T-cell (primary cell): ENCODE measurements at places on chromosomes 1 and 21.
A peak's percentile ranks its signal among the peaks of the same experiment; 100 is the strongest.

DNA sequence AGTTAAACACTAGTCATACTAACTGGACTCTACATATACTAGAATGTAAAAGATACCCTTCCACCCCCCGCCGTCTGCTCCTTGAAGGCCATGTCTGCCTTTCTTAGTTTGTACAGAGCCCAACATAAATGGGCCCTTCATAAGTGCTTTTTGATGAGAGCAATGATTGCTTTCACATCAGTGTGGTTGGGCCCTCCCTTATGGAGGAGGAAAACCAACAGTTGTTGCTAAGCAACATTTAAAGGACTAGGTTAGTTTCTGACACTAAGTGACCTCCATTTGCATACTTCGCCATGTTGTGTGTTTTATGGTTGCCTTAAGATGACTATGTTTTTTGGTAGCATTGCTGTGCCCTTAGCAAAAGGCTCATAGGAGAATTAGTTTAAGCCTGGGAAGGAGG lies 182.0 kb upstream of the SGIP1 start:
- DNase-seq: peak; percentile 82
- H3K36me3 ChIP-seq: peaks cover 4% of the 10 kb centered on the region
- no peaks in the 10 kb centered on the region for H3K27me3 ChIP-seq
- peaks cover 44% of the 10 kb centered on the region for H3K4me1 ChIP-seq
- H3K27ac ChIP-seq: peak overlapping the region; percentile 92

GRCh38 chr1:113980110-113980509 lies 836 bp downstream of the OLFML3 start:
- H3K4me3 ChIP-seq: no peak overlapping the region
- H3K36me3 ChIP-seq: peaks cover 1% of the 10 kb centered on the region
- no peak overlapping the region for H3K27ac ChIP-seq
- DNase-seq: no peak
- no peaks in the 10 kb centered on the region for H3K27me3 ChIP-seq
- H3K4me1 ChIP-seq: peaks cover 18% of the 10 kb centered on the region

- H3K4me3 ChIP-seq: no peak overlapping the region
- H3K27ac ChIP-seq: peak overlapping the region; percentile 42
- peaks cover 62% of the 10 kb centered on the region for H3K4me1 ChIP-seq
- no peaks in the 10 kb centered on the region for H3K27me3 ChIP-seq
Observed at GRCh38 chr1:25795946-25796810, 3.8 kb upstream of the SELENON start.

GRCh38 chr1:163771637-163772036 lies 449.9 kb downstream of the NUF2 start:
- no peak overlapping the region for H3K4me3 ChIP-seq
- H3K27me3 ChIP-seq: no peaks in the 10 kb centered on the region
- no peaks in the 10 kb centered on the region for H3K4me1 ChIP-seq
- no peak for DNase-seq
- no peaks in the 10 kb centered on the region for H3K36me3 ChIP-seq

- no peak for DNase-seq
- H3K36me3 ChIP-seq: no peaks in the 10 kb centered on the region
- H3K27me3 ChIP-seq: no peaks in the 10 kb centered on the region
Observed at GRCh38 chr1:70044832-70045231, 160.5 kb downstream of the LRRC40 start.

DNA sequence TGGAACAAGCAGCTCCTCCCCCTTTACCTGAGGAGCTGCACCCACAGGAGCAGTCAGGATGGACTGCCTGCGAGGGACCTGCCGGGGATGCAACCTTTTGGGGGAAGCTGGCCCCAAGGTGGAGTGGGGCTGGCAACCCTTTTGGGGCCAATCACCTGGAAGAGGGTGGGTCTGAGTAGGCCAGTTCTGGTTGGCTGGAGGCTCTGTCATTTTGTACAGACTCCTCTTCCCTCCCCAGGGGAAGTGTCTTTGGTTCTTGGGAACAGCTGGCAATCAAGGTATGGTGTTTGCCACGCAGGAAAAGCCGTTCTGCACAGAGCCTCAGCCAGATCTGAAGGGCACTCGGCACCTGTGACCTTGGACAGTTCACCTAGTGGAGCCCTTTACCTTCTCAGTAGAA lies 280 bp upstream of the A3GALT2 start:
- H3K27me3 ChIP-seq: no peaks in the 10 kb centered on the region
- no peak overlapping the region for H3K27ac ChIP-seq
- H3K4me1 ChIP-seq: no peaks in the 10 kb centered on the region
- peaks cover 15% of the 10 kb centered on the region for H3K36me3 ChIP-seq
- no peak overlapping the region for H3K4me3 ChIP-seq
- no peak for DNase-seq

DNA sequence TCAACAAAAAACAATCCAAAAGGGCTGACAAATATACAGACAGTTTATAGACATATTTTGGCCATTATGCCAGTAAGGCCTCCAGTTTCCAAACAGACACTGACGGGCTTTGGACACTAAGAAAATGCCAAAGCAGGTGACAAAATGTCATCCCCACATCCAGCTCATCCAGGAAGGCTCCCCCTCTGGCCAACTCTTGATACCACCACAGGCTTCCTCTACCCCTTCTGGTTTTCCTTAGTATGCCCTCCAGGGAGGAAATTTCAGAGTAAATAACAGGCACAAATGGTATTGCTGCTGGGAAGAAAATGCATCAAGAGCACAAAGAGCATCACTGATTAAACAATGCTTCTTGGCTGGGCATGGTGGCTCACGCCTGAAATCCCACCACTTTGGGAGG lies 225.3 kb downstream of the VAV3 start:
- no peaks in the 10 kb centered on the region for H3K4me1 ChIP-seq
- no peaks in the 10 kb centered on the region for H3K27me3 ChIP-seq
- H3K36me3 ChIP-seq: no peaks in the 10 kb centered on the region
- no peak overlapping the region for H3K4me3 ChIP-seq

DNA sequence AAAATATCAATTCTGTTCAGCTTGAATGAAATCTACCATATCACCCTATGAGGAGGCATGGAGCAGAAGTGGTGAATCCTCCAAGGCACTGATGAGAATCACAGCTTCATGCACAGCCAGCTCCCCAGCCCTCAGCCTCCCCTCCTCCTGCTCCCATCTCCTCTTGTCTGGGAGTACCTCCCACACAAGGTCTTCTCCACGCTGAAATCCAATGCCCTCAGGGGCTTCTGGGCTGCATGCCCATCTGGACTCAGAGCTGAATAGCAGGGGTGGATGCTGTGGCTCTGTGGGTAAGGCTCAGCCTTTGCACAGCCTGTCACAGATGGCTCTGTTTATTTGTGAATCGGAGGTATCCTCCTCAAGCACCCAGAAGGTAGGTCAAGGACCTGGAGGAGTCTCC lies 48.6 kb downstream of the KCNC4 start:
- DNase-seq: no peak
- H3K27ac ChIP-seq: no peak overlapping the region

DNA sequence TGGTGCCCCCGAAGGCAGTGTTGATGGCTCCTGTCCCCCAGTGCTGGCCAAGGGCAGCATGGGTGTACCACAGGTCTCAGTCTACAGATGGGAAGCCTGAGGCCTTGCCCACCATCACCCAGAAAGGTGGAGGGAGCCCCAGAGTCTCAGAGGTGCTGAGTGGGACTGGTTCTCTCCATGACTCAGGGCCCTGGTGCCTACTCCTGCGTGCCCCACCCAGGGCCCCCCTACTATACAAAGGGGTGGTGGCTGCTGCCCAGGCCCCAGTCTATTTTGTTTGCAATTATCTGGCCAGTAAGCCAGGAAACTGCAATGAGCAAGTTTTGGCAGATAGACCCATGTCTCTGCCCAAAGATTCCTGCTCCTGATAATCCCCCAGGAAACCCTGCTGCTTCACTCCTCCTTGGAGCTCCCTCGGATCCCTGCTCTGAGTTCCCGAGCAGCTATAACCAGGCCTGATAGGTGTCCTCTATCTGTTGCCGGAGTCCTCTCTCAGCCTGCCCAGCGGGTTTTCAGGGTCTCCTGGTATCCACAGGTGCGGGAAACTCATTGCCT lies 41.7 kb downstream of the EDN2 start:
- no peak overlapping the region for H3K4me3 ChIP-seq
- no peak for DNase-seq
- H3K27ac ChIP-seq: no peak overlapping the region

DNA sequence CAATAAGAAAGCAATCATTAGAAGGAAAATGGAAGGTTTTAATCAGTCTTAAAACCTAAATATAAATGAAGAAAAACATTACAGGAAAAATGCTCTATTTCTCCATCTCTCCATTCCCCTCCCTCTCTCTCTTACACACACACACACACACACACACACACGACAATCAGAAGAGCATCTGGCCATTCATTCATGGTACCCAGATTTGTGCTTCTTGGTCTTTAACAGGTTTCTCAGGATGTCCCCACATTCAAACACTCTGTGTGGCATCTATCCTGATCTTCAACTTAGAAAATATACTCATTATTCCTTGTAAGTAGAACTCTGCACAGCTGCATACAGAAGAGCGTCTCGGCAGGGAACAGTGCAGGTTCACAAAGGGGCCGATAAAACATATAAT lies 779 bp downstream of the LRRC40 start:
- H3K36me3 ChIP-seq: peaks cover 9% of the 10 kb centered on the region
- peaks cover 22% of the 10 kb centered on the region for H3K4me1 ChIP-seq
- H3K4me3 ChIP-seq: peak overlapping the region; percentile 81
- no peak for DNase-seq
- H3K27ac ChIP-seq: peak overlapping the region; percentile 95

GRCh38 chr1:154148807-154149206 lies 6.1 kb downstream of the NUP210L start:
- no peak overlapping the region for H3K4me3 ChIP-seq
- H3K27ac ChIP-seq: no peak overlapping the region
- peaks cover 6% of the 10 kb centered on the region for H3K4me1 ChIP-seq
- no peaks in the 10 kb centered on the region for H3K36me3 ChIP-seq

- H3K27me3 ChIP-seq: peaks cover 6% of the 10 kb centered on the region
- no peak overlapping the region for H3K27ac ChIP-seq
- H3K4me1 ChIP-seq: no peaks in the 10 kb centered on the region
- DNase-seq: no peak
- no peak overlapping the region for H3K4me3 ChIP-seq
Observed at GRCh38 chr1:221274373-221274772, 395.1 kb downstream of the HLX start.

GRCh38 chr21:42424914-42425541 lies 21.3 kb downstream of the UBASH3A start:
- H3K36me3 ChIP-seq: peaks cover 19% of the 10 kb centered on the region
- H3K27me3 ChIP-seq: no peaks in the 10 kb centered on the region
- H3K27ac ChIP-seq: peak overlapping the region; percentile 84
- peak overlapping the region; percentile 41 for H3K4me3 ChIP-seq

- no peak for DNase-seq
- no peaks in the 10 kb centered on the region for H3K4me1 ChIP-seq
- H3K27ac ChIP-seq: no peak overlapping the region
- H3K27me3 ChIP-seq: no peaks in the 10 kb centered on the region
- no peaks in the 10 kb centered on the region for H3K36me3 ChIP-seq
Observed at GRCh38 chr1:85230305-85230977, 29.0 kb downstream of the C1orf52 start.

GRCh38 chr1:8015036-8015808 lies 10.9 kb downstream of the ERRFI1 start:
- H3K4me1 ChIP-seq: no peaks in the 10 kb centered on the region
- H3K36me3 ChIP-seq: no peaks in the 10 kb centered on the region
- no peak overlapping the region for H3K4me3 ChIP-seq
- no peak overlapping the region for H3K27ac ChIP-seq
- peaks cover 3% of the 10 kb centered on the region for H3K27me3 ChIP-seq

DNA sequence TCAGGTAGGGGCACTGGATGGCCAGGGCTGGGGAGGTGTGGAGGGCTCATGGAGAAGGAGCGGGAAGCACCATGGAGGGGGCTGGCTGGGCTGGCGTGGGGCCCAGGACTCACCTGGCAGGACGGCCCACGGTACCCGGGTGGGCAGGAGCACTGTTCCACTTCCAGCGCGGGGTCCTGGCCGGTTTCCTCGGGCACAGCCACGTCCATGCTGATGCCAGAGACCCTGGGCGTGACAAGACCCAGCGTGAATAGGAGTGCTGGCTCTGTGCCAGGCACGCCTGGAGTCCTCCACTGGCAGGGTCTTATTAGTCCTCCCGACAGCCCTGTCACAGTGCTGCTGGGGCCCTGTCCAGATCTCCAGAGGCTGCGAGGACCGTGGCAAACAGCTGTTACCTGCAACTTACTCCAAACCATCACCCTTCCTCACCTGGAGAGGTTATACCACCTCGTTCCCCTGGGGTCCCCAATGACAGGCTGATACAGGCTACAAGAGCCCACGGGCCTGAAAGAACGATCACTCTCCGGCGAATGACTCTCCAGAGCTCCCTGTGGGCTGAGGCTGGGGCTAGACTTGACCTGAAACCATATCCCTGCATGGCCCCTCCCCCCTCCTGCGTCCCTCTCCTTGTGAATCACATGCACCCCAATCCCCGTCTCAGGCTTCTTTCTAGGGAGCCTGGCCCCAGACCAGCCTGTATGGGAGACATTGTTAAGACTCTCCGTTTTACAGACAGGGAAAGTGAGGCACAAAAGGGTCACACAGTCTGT lies 62.1 kb downstream of the HSPG2 start:
- H3K27me3 ChIP-seq: peaks cover 4% of the 10 kb centered on the region
- no peak overlapping the region for H3K27ac ChIP-seq
- DNase-seq: no peak
- H3K36me3 ChIP-seq: no peaks in the 10 kb centered on the region
- no peaks in the 10 kb centered on the region for H3K4me1 ChIP-seq
- no peak overlapping the region for H3K4me3 ChIP-seq

DNA sequence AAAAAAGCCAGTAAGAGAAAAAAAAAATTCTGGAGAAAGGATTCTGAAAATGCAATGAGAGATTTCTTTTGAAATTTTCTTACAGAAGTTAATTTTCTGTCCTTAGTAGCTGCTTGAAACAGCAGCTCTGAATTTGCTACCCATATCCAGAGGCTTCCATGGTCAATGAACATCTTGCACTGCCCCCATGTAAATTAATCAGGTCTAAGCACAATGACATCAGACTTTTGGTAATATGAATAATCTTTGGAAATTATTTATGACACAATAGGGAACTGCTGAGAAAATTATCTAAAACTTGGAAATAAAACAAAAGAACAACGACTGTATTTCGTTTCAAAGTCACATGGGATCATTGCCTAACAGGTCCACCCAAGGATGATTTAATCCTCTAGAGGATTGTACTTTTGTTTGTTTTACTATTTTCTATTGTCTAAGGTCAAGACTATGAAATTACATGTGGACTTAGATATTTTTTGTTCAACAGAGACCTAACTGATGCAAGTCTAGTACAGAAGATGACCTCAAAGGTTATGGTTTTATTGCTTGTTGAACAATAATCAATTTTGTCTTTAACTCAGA lies 312.1 kb downstream of the BACH1 start:
- H3K36me3 ChIP-seq: no peaks in the 10 kb centered on the region
- H3K4me3 ChIP-seq: no peak overlapping the region
- H3K4me1 ChIP-seq: no peaks in the 10 kb centered on the region

GRCh38 chr1:116231752-116232151 lies 120.6 kb downstream of the MAB21L3 start:
- H3K27me3 ChIP-seq: no peaks in the 10 kb centered on the region
- no peak overlapping the region for H3K4me3 ChIP-seq
- H3K36me3 ChIP-seq: no peaks in the 10 kb centered on the region
- H3K27ac ChIP-seq: no peak overlapping the region
- peaks cover 2% of the 10 kb centered on the region for H3K4me1 ChIP-seq

DNA sequence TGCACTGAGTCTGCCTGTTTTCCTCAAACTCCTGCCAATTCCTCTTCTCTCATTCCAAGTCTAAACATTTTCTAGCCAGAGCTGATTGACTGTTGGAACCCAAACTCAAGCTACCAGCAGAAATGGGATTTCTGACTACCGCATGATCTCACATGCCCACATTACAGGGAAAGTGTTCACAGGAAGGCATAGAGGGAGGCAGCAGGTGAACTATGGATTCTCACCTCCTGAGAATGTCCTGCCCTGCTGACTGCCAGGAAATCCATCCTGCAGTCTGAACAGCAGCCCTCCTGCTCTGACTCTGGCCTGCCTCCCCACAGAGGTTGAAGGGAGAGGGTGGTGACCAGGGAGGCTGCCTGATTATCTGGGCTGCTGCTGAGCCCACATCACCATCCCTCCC lies 22.5 kb downstream of the IQGAP3 start:
- H3K4me1 ChIP-seq: no peaks in the 10 kb centered on the region
- no peak for DNase-seq
- H3K27me3 ChIP-seq: no peaks in the 10 kb centered on the region
- H3K27ac ChIP-seq: no peak overlapping the region
- H3K36me3 ChIP-seq: no peaks in the 10 kb centered on the region
